Activated effector memory CD4-positive, alpha-beta T cell treated with anti-CD3 and anti-CD28 coated beads, Interleukin-2, amount 50 U/mL, for 16 hours (primary cell): ENCODE measurements at places on chromosomes 6 and 20.

DNA sequence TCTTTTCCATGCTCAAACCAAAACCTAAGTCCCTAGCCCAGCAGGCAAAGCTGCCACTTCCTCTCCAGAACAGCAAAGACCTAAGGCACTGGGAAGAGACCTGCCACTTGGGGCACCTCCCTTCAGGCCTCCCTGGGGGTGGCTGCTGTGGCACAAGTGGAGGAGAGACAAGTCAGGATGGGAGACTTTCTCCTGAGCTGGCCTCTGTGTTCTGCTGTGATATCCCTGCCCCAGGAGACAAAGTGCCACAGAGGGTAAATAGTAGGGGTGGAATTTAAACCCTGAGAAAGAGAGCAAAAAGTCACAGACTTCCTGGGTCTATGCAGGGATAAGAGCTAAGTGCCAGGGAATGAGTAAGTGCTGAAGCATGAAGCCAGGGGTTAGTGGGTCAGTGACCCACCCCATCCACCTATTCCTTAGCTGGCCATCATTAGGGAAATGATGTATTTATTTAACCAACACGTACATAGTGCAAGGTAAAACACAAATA is 84.2 kb downstream of the MRPL14 start:
- no peak for DNase-seq

DNA sequence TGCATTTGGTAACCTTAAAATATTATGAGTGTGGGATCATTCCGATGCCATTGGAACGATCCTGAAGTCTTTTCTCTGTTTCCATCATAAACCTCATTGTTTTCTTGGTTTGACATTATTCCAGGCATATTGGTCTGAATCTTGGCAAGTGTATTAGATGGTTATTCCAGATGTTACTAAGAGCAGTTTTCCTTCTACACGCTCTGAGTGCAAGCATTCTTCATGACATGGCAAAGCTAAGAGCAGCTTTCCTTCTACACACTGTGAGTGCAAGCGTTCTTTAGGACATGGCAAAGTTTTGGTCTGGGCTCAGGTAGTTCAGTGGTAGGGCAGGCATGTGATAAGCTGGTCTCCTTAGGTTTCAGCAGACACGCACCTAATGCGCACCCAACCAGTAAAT is 53.0 kb downstream of the SMOC2 start:
- no peak for DNase-seq

GRCh38 chr20:40959325-40960092 is 69.1 kb upstream of the TOP1 start:
- DNase-seq = no peak

DNA sequence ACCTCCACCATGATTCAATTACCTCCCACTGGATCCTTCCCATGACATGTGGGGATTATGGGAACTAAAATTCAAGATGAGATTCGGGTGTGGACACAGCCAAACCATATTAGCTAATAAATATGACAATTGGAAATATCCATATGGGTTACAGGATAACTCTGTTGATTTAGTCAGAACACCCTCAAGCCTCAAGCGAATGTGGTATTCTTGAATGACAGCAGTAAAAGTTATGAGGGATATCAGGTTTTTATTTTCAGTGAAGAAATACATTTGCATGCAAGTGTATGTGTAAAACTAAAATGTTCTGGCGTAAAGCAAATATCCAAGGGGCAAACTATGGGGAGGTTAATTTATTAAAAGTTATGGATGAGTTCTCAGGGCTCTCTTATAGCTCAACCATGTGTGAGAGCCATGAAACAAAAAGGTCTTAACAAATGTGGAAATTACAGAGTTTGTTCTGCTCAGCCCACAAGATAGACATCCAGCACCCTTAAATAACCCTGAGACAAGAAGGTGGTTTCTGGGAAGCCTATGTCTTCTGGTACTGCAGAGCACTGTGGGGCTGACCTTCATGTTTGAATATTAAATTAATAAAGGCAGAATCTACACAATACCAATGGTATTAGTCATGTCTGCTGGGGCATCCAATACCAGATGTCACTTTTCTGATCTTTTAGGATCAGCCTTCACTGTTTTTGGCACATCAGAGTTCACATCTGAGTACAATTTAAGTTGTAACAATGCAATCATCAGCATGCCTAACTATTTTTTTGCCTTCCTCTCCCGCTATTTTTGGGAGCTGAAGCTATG is 370.5 kb upstream of the RSPO3 start:
- DNase-seq = no peak

GRCh38 chr20:40802886-40803285 is 113.8 kb upstream of the MAFB start:
- no peak for DNase-seq

DNA sequence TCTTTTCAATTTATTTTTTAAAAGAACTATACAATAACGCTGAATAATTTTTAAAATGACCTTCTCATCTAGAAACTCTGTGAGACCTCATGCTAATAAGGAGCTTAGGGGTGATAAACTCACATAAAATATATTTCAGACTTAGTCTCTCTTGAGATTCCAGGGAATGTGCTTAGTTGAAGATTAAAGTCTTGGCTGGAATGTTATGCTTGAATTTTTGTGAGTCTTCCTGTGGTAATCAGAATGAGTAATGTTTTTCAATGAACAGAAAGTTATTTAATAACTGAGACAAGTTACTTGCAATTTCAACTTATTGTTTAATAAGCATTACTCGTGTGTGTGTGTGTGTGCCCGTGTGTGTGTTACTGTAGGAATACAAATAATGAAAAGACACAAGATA is 379.9 kb upstream of the EPHA7 start:
- no peak for DNase-seq

- DNase-seq = no peak
Measured at GRCh38 chr6:158416883-158417759, 104.9 kb downstream of the TULP4 start.

- no peak for DNase-seq
Measured at GRCh38 chr6:157541618-157542413, 160.8 kb downstream of the ZDHHC14 start.

GRCh38 chr6:167162591-167162990 is 4.8 kb upstream of the GPR31 start:
- no peak for DNase-seq

DNA sequence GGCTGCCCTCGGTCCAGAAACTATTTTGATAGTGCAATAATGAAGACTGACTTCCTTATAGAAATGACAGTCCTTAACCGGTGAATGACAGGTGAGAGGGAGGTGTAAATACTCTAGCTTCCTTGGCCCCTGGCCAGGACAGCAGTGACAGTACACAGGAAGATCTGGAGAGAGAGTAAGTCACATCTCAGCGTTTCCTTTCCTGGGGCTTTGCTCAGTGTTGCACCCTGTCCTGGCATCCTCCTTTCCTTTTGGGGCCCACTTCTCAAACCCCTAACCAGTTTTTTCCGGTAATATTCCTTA is 336.9 kb downstream of the CD83 start:
- peak; percentile 71 for DNase-seq

DNA sequence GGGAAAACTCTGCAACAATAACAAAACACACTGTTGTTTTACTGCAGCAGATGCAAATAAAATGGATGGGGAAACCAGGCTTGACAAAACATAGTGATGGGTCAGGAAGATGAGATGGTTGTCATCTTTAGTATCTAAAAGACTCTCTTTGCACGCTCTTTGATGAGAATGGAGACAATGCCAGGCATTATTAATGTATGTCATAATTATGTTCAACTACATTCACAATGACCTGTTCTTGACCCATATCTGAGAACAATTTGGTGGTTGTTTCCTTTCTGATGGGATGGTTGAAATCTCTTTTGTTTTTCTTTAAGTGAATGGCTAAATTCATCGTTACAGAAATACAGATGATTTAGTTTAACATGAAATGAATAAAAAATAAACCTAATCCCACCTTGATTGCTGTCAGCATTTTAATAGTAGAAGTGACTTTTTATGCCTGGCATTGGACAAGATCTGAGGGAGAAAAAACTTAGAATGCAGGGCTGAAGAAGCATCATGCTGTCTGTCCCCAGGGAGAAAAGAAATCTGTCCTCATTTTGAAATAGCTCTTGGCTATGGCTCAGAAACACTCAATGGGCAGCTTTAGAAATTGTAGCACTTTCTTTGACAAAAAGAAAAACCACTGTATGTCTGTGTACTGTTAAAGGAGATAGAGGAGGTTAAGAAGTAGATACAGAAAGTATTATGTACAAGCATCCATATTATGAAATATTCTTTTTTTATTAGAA is 12.4 kb upstream of the GRIK2 start:
- DNase-seq = no peak
